ENCODE measurements at places on chromosomes 1 and 21.

- DNase-seq, result no peak
Observed at GRCh38 chr1:47792779-47793178, 204.4 kb downstream of the TRABD2B start.

DNA sequence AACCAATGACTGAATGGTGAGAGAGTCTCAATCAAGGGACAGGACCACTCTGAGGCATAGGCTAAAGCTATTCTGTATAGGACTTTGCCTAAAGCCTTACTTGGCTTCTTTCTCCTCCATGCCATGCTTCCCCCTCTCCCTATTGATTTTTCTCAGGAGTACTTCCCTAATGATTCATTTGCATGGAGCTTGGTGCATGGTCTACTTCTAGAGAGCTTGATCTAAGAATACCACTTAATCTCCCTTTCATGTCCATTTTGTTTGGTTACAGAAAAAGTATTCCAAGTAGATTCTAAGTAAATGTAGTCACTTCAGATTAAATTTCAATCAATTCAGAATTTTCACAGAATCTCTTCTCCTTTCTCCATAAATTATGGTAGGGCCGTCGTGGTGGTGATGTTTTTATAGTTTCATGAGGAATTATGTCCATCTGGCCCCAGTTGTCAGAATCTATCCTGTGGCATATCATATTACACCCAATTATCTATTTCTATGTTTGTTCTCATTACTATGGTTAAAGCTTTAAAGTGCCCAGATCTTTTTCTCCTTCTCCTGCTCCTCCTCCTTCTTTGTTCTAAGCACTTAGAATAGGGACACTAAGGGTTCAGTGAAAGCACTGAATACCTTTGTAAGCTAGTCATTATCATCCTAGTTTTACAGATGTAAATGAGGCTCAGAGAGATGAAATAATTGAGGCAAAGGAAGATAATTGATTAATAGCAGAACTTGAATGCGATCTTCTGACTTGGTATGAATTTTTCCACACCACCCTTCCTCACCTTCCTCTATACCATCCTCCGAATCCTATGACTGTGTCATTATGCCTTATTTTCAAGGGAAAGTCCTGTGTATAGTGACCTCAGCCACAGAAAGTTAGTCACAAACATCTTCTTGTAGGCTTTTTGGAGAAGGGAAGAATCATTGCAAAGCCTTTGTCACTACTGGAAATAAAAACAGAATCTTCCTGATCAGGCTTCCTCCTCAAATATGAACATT, 85.6 kb upstream of the ZRANB2 start:
- no peak for DNase-seq

DNA sequence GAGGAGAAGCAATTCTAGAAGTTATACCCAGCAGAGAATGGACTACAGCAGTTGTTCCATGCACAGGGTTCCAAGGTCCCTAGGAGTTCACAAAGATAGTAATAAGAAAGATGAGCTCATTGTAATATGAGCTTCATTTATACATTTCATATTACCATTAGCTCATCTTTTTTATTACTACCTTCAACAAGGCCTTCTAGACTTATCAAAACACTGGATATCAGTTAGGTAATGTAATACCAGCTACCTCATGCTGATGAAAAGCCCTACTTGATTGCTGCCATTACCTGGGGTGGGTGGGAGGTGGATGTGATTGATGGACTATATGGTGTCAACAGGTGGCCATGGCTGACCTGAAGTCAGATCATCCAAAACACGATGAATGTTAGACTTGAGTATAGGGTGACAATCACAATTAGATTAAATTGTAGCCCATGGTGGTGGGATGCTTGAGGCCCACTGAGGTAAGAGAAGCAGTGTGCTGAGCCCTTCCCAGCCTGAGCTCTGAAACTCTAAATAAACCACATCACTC, 34.1 kb downstream of the SPATA46 start:
- no peak for DNase-seq

DNA sequence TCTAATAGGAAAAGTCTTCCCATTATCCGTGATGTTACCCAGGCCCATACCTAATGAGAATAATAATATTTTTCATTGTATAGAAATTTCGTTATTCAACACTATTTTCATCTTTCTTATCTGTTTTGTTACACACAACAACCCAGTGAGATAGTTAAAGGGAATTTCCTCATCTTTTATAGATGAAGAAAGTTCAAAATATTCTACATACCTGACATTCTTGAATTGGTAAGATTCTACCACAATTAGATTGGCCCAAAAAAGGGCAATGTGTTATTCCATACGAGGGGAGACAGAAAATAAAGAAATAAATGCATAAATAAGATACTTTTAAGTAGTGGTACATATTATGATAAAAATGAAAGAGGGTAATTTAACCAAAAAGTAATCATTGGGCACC, 405.5 kb upstream of the ADAMTS5 start:
- no peak for DNase-seq

- no peak for DNase-seq
Observed at GRCh38 chr1:169508432-169509338, 22.9 kb upstream of the SLC19A2 start.

DNA sequence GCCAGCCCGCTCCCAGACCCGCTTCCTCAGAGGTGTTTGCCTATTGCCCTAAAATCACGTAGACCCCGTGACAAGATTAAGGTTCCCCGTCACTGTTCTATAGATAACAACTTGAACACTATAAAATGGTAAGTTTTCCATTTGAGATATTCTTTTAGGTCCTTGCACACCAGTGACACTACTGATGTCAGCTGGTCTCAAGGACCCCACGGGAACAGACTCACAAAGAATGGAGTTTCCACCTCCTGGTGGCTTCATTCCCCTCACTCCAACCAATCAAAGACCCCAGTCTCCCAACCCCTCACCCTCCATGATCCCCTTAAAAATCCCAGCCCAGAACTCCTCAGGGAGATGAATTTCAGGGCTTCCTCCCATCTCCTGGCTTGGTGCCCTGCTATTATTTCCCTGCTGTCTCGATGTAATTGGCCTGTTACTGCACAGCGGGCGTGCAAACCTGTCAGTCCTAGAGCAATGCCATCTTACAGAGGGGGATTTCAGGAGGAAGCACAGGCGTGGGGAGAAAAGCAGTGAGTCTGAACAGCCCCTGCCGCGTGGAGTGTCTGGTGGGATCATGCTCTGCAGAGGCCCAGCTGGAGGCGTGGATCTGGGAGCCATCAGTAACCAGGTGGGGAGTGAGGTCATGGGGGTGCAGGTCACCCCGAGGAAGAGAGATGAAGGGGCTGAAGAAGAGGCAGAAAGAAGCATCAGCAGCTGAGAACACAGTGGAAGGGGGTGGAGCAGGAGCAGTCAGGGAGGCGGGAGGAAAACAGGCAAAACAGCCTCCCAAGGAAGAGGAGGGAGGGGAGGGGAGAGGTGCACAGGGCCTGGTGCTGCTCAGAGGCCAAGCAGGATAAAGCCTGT, 35.1 kb upstream of the LBR start:
- no peak for DNase-seq

DNA sequence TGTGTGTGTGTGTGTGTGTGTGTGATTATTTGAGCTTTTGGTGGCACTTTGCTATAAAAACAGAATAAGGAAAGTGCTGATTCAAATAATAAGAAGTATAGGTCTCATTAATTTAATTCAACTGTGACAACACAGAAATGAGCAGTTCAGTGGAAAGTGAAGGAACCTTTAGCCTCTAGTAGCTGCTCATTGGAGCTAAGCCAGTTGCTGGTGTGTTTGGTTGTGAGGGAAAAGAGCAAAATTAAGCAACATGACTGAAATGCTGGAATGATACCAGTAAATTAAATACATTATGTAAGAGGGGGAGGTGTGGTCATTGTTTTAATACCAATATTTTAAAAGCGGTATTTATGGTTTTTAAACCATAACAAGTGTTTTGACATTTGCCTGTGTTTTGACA, 55.2 kb downstream of the KIAA0040 start:
- DNase-seq, result no peak

DNA sequence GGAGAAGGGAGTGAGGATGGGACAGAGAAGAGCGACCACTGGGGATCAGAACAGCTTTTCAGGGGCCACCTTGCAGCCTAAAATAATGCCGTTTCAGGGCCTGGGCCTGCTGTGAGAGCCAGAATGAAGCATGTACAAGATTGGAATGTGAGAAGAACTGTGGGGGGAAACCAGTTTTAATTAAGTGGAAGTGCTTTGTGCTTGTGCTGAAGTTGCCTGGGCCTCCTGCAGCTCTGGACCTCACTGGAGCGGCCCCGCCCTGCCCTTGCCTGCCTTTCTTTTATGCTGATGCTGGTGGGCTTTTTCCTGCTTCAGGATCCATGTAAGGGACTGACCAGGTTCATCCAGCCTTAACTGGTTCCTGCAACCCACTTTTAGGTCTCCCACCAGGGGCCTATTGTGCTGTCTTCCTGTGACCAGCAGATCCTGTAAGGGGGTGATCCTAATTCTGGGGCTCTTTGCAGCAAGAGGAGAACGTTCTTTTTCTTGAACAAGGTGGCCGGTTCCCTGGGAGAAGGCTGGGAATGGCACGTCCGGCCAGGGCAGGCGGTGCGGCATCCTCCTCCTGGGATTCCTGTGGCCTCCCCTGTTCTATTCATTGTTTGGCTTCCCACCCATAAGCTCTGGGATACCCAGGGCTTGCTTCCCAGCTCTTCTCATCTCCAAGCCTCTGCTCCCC, 3.2 kb downstream of the C1orf226 start:
- DNase-seq, result no peak

- no peak for DNase-seq
Observed at GRCh38 chr1:169326956-169327268, 40.7 kb downstream of the NME7 start.

- DNase-seq, result no peak
Observed at GRCh38 chr1:41980827-41981653, 62.3 kb upstream of the HIVEP3 start.

DNA sequence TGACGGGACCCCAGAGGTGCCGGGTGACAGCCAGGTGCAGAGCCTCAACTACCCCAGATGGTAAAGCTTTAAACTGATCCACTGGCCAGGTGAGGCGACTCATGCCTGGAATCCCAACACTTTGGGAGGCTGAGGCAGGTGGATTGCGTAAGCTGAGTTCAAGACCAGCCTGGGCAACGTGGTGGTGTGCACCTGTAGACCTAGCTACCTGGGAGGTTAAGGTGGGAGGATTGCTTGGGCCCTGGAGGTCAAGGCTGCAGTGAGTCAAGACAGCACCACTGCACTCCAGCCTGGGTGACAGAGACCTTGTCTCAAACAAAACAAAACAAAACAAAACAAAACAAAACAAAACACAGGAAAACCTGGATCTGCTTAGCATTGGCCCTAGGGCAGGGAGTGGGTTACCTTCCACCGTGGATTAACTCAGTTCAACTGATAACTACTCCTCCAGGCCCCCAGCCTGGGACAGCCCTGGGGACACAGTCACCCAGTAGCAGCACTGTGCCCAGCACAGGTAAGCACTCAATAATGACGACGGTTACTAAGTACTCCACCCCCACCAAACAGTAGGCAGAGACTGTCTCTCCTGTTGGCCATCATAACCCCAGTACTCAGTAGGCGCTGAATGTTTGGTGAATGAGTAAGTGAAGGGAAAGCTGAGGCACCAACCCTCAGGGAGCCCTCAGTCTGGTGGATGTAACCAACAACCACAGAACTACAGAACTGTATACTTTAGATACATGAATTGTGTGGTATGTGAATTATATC, 21.6 kb downstream of the SLC66A1 start:
- DNase-seq, result no peak

DNA sequence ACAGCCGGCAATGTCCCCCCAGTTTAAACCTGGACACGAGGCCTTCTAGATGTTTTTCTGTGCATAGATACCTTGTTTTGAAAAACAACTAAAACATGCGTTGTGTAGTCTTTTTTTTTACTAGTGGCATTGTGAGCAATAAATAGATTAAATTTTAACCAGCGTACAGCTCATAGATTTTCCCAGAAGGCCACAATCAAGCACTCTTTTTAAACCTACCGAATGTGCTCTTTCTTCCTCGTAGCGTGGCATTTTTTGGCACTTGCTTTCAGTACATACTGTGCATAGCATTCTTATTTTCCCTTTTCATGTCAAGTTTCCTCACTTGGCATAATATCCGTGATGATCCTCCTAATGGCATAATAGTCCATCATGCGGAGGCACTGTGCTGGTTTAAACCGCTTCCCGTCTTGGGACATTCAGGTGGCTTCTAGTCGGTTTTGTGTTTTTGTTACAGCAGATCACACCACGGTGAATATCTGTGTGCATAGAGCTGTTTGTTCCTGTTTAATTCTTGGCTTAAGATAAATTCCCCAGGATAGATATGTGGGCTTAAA, 95.3 kb downstream of the PDE9A start:
- DNase-seq, result no peak

GRCh38 chr1:100053727-100054126, 79.0 kb downstream of the SASS6 start:
- no peak for DNase-seq

DNA sequence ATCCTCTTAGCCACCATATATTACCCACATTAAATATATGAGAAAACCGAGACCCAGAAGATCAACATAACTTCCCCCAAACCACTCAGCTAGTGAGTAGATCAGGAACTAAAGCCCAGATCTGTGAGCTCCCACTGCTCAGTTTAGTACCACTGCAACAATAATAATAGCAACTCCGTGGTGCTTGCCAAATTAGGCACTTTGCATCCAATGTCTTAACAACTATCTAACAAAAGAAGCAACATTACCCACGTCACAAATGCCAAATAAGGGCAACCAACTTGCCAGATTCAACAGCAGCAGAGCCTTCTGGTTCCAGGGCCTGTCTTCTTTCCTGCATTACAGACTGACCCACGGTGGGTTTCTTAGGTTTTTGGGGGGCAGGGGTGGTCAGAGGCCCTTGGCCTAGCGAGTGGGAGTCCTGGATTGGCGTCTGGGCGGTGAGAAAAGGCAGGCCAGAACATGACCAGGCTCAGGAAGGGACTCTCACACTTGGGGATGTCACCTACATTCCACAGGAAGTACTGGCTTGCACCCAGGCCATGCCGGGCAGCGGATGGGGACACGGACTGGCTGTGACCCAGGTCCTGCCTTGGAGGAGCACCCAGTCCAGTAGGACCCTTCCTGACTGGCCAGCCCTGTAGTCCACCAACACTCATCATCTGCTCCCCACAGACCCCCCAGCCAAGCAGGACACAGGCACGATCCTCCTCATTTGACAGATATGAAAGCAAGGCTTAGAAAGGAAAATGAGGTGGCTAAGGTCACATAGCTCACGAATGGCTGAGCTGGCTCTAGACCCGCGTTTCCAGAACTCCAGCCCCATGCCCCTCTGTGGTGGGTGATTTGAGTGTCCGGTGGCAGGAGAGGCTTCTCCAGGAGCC, 4.6 kb downstream of the HCRTR1 start:
- DNase-seq, result no peak

GRCh38 chr1:92786111-92786901, 1.4 kb upstream of the EVI5 start:
- DNase-seq, result no peak

GRCh38 chr1:97919585-97920261, 1.1 kb downstream of the DPYD start:
- no peak for DNase-seq

- DNase-seq, result no peak
Observed at GRCh38 chr1:11550664-11551283, 71.8 kb downstream of the DISP3 start.
